ENCODE measurements at places on chromosomes 4 and X.

DNA sequence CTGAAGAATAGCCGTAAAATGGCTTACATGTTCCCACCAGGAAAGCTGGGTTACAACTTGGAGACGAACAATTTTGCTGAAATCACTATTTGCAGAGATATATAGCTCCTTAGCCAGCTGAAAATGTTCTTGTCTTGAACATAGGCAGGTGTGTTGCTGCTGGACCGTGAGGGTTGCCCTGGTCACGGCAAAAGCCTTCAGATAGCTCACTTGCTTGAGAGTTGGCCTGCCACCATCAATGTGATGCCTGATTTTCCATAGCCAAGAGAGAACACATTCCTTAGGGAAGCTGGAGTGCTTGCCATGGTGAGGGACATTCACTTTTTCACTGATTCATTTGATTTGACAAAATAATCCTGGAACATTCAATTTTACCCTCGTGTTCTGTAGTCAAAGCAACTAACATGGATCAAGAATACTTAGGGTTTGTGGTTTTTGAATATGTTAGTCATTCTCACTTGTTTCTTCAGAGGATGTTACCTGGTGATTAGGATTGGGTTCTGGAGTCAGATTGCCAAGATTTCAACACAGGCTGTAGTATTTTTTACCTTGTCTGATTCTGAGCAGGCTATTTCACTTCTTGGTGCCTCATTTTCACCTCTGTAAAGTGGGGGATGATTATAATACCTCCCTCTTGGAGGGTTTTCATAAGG is 536.9 kb downstream of the RAPGEF2 start:
- DNase-seq, result no peak

- no peak for DNase-seq
Measured at GRCh38 chrX:120271218-120271617, 20.6 kb downstream of the ZBTB33 start.

DNA sequence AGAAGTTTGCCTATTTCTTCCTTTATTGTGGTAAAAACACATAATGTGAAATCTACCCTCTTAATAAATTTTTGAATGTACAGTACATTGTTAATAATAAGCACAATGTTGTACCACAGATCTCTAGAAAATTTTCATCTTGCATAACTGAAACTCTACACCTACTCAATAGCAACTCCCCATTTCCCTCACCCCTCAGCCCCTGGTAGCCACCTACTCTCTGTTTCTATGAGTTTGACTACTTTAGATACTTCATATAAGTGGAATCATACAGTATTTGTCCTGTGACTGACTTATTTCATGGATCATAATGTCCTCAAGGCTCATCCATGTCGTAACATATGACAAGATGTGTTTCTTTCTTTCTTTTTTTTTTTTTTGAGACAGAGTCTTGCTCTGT is 446.4 kb downstream of the RPA4 start:
- no peak for DNase-seq

GRCh38 chr4:176052744-176053143 is 12.9 kb upstream of the WDR17 start:
- no peak for DNase-seq

GRCh38 chrX:46912603-46913491 is 626 bp downstream of the JADE3 start:
- peak; percentile 7 for DNase-seq

DNA sequence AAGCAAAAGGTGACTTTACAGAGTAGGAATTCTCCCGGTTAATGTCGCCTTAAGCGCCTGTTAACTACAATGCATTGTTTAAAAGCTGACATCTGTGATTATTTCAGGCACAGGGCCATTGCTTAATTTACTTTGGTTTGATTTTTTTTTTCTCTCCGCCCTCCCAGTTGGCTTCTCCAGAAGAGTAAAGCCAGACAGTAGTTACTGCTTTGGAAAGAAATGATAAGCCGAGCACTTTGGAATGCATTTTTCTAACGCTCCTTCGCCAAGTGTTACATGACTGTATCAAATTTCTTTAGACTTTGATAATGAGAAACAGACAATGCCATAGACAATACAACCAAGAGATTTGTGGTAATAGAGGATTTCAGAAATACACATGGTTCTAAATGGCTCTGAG is 383.0 kb upstream of the TENM3 start:
- DNase-seq, result no peak

- no peak for DNase-seq
Measured at GRCh38 chr4:185775792-185776555, 36.0 kb downstream of the SORBS2 start.

- no peak for DNase-seq
Measured at GRCh38 chr4:101187841-101188240, 159.5 kb downstream of the PPP3CA start.

GRCh38 chrX:156002507-156002906 is 5.0 kb downstream of the IL9R start:
- DNase-seq, result no peak
